ENCODE measurements at places on chromosomes 1 and 21.

DNA sequence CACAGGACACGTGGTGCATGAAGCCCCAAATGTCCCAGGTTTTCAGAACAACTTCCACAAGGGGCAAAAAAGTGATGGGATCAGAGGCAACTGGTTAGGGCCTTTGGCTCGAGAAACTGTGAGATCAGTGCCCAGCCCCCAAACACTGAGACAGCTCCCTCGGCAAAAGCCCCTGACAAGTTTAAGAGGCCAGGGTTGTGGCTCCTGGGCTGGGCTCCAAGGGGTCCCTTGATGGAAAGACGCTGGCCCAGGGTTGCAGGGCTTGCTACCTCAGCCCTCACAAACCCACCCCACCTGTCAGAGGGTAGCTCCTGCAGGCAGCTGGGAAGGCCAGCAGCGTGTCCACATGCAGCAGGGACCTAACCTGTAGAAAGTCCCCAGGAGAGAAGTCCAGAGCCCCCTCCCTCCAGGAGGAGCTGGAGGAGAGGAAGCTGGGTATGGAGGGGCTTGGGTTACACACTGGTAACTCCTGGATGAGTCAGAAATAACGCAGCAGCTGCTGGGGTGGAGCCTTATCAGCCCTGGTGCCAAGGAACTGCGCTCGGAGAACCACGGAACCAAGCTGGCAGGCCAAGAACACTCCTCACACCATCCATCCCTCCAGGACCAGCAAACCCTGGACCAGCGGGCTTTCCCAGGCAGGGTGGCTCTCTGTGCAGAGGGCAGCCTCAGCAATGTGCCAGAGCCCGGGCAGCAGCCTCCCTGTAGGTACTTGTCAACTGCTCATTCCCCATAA is 37.5 kb downstream of the CTNNBIP1 start:
- DNase-seq = no peak

DNA sequence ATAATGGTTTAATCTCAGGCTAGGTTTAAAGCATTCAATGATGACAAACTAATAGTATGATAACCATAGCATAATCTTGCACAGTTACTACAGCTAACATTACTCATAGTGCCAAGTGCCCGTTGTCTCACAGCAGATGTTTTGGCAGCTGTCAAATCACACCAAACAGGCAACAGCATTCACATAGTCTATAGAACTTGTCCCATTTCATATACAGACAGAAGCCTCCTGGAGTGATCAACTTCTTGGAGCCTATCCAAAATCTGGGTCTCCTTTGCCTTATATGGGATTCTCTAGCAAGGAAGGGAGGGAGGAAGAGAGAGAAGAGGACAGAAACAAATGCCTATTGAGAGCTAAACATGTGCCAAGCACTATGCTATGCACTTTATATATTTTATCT is 250.6 kb upstream of the ZP4 start:
- no peak for DNase-seq

DNA sequence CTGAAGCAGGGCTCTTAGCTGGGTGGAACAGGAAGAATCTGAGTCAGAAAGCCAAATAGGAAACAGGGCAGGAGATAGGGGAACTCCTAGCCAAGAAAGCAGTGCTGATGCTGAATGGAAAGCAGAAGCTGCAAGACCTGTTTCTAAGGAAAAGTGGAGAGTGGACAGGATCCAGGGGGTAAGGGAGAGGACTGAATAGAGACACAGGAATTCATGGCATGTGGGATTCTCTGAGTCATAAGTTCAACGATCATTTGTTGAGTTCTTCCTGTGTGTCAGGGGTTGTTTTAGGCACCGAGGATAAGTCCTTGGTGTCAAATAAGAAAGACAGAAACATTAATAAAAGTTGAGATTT is 153.8 kb upstream of the FGGY start:
- DNase-seq = no peak

DNA sequence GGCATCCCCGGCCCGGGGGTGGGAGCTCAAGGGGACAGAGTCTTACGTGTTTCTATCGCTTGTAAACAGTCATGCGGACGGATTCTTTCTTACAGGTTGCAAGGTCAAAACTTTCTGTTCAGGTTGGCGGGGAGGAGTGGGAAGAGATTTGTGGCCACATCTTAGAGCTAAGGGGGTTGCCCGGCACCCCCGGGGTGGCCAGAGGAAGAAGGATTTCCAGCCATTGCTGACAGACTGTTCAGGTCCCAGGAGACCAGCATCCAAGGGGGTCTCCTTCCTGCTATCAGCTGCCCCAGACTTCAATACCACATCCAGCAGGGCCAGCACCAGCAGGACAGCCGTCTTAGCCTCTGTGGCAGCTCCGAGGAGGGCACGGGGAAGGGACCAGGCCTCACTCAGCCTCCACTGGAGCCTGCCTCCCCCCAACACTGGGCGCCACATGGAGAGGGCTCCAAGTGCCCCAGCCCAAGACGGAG is 52.0 kb downstream of the KIF21B start:
- no peak for DNase-seq

GRCh38 chr1:245209658-245210435 is 55.1 kb downstream of the KIF26B start:
- no peak for DNase-seq
